ENCODE measurements at places on chromosomes 13 and 19.

DNA sequence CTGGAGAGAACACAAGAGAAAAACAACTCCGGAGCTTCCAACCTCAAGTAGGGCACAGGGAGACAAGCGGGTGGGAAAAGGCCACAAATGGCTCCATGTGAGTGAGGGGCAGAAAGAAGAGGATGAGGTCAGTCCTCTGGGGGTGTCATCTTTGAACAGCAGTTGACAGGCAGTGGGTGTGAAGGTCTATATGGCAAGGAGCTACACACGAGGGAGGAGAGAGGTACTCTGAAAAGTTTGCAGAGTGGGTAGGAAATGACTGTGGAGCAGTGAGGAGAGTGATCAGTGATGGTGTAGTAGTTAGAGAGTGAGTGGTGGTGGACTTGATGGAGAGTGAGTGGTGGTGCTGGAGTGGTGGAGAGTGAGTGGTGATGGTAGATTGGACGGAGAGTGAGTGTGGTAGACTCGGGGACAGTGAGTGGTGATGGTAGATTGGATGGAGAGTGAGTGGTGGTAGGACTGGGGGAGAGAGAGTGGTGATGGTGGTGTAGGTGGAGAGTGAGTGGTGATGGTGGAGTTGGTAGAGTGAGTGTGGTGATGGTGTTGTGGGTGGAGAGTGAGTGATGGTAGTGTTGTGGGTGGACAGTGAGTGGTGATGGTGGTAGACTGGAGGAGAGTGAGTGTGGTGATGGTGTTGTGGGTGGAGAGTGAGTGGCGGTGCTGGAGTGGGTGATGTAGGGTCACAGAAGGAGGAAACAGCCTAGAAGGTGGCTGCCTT is 4.0 kb downstream of the TFDP1 start:
- DNase-seq: no peak
- H3K4me3 ChIP-seq: no peak overlapping the region
- no peaks in the 10 kb centered on the region for H3K4me1 ChIP-seq
- no peaks in the 10 kb centered on the region for H3K27me3 ChIP-seq
- H3K36me3 ChIP-seq: no peaks in the 10 kb centered on the region

DNA sequence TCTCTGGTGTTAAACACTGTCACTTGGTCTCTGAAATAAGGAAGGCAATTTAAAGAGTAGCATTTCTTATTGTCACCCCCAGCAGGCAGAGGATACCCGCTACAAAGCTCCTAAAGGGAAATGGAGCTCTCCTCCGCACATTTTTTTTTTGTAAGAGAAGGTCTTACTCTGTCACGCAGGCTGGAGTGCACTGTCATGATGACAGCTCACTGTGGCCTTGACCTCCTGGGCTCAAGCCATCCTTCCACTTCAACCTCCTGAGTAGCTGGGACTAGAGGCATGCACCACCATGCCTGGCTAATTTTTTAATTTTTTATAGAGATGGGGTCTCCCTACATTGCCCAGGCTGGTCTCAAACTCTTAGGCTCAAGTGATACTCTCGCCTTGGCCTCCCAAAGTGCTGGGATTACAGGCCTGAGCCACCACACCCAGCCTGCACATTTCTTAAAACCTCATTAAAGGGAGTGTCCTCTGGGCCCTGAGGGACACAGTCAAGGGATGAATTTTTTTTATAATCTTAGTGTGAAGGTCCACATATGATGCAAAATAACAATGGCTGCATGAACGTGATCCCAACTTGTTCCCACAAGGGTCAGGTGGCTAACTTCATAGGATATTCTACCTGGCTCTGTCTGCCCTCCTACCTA is 32.1 kb downstream of the SLC25A30 start:
- no peak overlapping the region for H3K4me3 ChIP-seq
- peaks cover 54% of the 10 kb centered on the region for H3K36me3 ChIP-seq
- no peak overlapping the region for H3K27ac ChIP-seq
- peaks cover 3% of the 10 kb centered on the region for H3K4me1 ChIP-seq
- H3K27me3 ChIP-seq: no peaks in the 10 kb centered on the region
- DNase-seq: no peak

- no peak overlapping the region for H3K27ac ChIP-seq
- no peak for DNase-seq
- H3K27me3 ChIP-seq: no peaks in the 10 kb centered on the region
- H3K4me3 ChIP-seq: no peak overlapping the region
- H3K4me1 ChIP-seq: no peaks in the 10 kb centered on the region
These were observed 7.4 kb downstream of the ZNF564 start for GRCh38 chr19:12543855-12544254.

DNA sequence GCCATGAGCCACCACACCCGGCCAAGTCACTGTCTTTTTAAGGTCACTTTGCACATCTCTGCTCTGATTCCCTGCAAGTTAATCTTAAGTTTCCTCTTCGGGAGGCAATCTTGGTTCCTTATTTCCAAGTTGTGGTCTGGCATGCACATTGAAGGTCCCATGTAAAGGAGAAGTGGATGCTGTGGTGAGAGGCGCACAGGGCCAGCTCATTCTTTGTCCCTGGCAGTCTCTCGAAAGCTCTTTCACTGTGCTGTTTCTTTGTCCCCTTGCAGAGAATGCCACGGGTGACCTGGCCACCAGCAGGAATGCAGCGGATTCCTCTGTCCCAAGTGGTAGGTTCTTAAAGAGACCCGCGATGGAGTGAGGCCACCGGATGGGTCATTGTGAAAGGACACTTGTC is 16.4 kb upstream of the C19orf33 start:
- DNase-seq: no peak
- H3K36me3 ChIP-seq: no peaks in the 10 kb centered on the region
- peak overlapping the region; percentile 30 for H3K27ac ChIP-seq

DNA sequence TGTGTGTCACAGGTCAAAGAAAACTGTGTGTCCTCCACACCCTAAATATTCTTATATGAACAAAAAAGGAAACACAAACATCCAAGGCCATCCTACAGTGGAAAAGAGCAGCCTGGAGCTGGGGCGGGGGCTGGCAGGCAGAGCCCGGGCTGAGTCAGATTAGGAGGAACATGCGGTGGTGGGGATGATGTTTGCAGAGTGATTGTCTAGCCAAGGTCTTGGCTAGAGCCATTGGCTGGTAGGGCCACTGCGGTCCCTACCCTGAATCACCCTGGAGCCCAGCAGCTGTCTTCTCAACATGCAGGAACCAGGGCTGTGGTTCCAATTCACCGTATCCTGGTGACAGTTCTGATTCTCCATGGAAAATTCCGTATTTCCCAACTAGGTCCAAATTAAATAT is 439.5 kb downstream of the FGF9 start:
- no peaks in the 10 kb centered on the region for H3K4me1 ChIP-seq
- H3K27me3 ChIP-seq: no peaks in the 10 kb centered on the region
- H3K4me3 ChIP-seq: no peak overlapping the region
- DNase-seq: no peak
- no peak overlapping the region for H3K27ac ChIP-seq
- no peaks in the 10 kb centered on the region for H3K36me3 ChIP-seq

Measured in tibial nerve (tissue), 4 donors.